ENCODE measurements at places on chromosomes 3 and 15.

DNA sequence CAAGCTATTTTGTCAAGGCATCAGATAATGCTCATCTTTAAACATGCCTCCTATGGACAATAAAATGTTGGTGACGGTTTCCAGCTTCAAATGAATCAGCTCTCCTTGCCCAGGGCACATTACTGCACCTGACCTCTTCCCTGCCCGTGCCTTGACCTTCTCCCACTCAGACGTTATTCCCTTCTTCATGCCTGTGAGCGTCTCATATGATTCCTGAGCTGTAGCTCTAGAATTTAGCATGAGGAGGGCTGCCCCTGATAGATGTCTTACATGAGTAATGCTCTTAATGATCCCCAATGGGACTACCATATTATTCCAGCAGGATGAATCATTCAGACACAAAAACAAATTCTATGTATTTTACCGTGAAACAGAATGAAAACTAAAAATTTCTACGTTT lies 762.7 kb downstream of the ROBO1 start:
- H3K4me1 ChIP-seq = no peaks in the 10 kb centered on the region
- no peak overlapping the region for H3K27ac ChIP-seq
- no peaks in the 10 kb centered on the region for H3K27me3 ChIP-seq
- no peaks in the 10 kb centered on the region for H3K36me3 ChIP-seq

GRCh38 chr3:157533298-157534070 lies 30.3 kb upstream of the VEPH1 start:
- H3K27ac ChIP-seq = no peak overlapping the region
- H3K36me3 ChIP-seq = no peaks in the 10 kb centered on the region
- H3K27me3 ChIP-seq = peaks cover 2% of the 10 kb centered on the region
- no peak for DNase-seq
- no peak overlapping the region for H3K4me3 ChIP-seq
- no peaks in the 10 kb centered on the region for H3K4me1 ChIP-seq

GRCh38 chr3:149640976-149641728 lies 16.7 kb downstream of the WWTR1 start:
- no peak overlapping the region for H3K4me3 ChIP-seq
- H3K27ac ChIP-seq = no peak overlapping the region
- no peaks in the 10 kb centered on the region for H3K4me1 ChIP-seq
- H3K36me3 ChIP-seq = no peaks in the 10 kb centered on the region
- DNase-seq = no peak
- H3K27me3 ChIP-seq = peaks cover 13% of the 10 kb centered on the region

GRCh38 chr3:63864965-63865327 lies 1.3 kb downstream of the ATXN7 start:
- H3K4me3 ChIP-seq = peak overlapping the region; percentile 93
- peaks cover 42% of the 10 kb centered on the region for H3K4me1 ChIP-seq
- no peaks in the 10 kb centered on the region for H3K27me3 ChIP-seq
- peaks cover 34% of the 10 kb centered on the region for H3K36me3 ChIP-seq
- DNase-seq = no peak
- peak overlapping the region; percentile 92 for H3K27ac ChIP-seq

GRCh38 chr15:61308437-61308836 lies 79.3 kb upstream of the RORA start:
- no peak for DNase-seq
- H3K4me1 ChIP-seq = no peaks in the 10 kb centered on the region
- no peak overlapping the region for H3K4me3 ChIP-seq
- H3K36me3 ChIP-seq = no peaks in the 10 kb centered on the region

DNA sequence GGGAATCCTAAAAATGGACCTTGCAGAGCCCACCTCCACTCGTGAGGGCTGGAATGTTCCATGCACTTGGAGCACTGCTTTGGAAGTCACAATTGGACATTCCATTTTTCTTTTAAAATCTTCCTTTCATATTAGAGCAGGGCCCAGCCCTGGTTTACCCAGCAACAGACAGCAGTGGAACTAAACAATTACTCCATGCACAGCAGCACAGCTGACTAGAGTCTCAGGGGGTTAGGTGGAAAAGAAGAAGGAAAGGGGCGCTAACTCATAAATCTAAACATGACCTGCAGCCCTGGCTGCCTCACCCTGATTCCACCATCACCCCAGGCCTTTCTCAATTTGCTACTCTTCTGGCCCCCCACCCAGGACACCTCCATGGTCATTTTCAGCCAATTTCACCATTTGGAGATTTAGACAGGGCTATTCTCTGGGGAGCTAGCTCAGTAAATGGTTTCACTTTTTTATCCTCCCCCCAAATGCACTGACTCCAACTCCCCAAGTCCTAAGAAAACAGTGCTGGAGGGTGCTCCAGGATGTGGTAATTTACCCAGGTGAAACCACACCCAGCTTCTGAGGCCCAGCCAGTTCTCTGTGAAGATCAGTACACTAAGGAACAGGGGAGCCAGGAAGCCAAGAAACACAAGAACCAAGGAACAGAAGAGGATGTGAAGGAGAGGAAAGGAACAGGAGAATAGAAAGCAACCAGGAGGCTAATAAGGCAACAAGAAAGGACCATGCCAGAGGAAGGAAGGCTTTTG lies 1.6 kb upstream of the LRRC31 start:
- no peaks in the 10 kb centered on the region for H3K36me3 ChIP-seq
- peak overlapping the region; percentile 52 for H3K27ac ChIP-seq
- H3K4me1 ChIP-seq = peaks cover 22% of the 10 kb centered on the region
- DNase-seq = no peak
- peak overlapping the region; percentile 51 for H3K4me3 ChIP-seq
- peaks cover 10% of the 10 kb centered on the region for H3K27me3 ChIP-seq

- no peaks in the 10 kb centered on the region for H3K4me1 ChIP-seq
- no peak overlapping the region for H3K4me3 ChIP-seq
- no peak overlapping the region for H3K27ac ChIP-seq
- no peaks in the 10 kb centered on the region for H3K27me3 ChIP-seq
- no peak for DNase-seq
- H3K36me3 ChIP-seq = no peaks in the 10 kb centered on the region
Observed at GRCh38 chr3:62343755-62344154, 29.6 kb downstream of the FEZF2 start.

Measured in T-helper 2 cell treated with Interferon-gamma antibody and Interleukin-4, amounts not matched to agents 5 μg/mL and 100 μg/mL, for 36 hours (primary cell).